Activated naive CD4-positive, alpha-beta T cell treated with anti-CD3 and anti-CD28 coated beads, Interleukin-2, amount 50 U/mL, for 72 hours (primary cell): ENCODE measurements at places on chromosomes 13 and 19. TPM values are rescaled to one million over a fixed set of nuclear protein-coding genes. Genes with fewer than 3 reads are reported as not detected.

- no peak for DNase-seq
These were observed 8.9 kb downstream of the COG3 start for GRCh38 chr13:45473627-45474026.

DNA sequence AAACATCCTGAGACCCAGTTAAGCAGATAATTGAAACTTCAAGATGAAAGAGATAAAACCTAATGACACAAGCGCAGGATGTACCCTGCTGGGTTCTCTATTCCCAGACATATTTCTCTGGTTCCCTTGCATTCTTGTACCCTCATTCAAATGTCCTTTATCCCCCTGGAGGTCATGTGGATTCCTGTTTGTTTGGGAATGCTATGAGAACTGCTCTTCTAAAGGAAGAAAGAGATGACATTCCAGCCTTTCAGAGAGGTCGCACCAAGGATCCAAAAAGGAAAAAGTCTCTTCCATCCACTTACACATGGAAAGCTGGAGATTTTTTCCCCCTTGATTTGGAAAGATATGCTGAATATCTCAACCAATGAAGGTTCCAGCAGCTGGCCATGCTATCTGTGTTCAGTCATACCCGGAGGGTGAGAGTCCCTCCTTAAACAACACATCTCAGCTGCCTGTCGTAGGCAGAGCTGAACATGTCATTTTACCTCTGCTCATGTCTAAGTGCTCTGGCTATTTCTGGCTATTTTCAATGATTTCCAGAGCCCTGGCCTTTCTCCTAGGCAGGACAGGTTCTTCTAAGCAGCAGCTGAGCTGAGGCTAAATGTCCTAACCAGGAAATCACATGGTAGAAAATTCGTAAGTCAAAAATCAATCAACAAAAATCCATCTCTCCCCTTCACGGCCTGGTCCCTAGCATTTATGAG, 52.5 kb downstream of the C13orf42 start:
- DNase-seq, result no peak

DNA sequence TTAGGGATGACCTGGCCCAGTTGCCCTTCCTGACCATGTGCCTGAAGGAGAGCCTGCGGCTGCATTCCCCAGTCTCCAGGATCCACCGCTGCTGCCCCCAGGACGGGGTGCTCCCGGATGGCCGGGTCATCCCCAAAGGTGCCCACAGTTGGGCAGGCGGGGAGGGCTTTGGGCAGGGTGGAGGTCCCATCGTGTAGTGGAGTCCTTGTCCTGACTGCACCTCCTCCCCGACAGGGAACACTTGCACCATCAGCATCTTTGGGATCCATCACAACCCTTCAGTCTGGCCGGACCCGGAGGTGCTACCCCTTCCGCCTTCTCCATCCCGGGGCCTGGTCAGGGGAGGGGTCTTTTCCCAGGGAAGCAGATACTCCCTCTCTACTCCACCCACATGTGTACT, 31.7 kb upstream of the CYP4F8 start:
- no peak for DNase-seq

- DNase-seq, result no peak
These were observed 8.6 kb downstream of the MIR17HG start for GRCh38 chr13:91355826-91356710.

- no peak for DNase-seq
These were observed 1.9 kb upstream of the NKPD1 start for GRCh38 chr19:45162608-45163143.

GRCh38 chr13:19782049-19782726, 557 bp downstream of the PSPC1 start:
- peak; percentile 70 for DNase-seq

DNA sequence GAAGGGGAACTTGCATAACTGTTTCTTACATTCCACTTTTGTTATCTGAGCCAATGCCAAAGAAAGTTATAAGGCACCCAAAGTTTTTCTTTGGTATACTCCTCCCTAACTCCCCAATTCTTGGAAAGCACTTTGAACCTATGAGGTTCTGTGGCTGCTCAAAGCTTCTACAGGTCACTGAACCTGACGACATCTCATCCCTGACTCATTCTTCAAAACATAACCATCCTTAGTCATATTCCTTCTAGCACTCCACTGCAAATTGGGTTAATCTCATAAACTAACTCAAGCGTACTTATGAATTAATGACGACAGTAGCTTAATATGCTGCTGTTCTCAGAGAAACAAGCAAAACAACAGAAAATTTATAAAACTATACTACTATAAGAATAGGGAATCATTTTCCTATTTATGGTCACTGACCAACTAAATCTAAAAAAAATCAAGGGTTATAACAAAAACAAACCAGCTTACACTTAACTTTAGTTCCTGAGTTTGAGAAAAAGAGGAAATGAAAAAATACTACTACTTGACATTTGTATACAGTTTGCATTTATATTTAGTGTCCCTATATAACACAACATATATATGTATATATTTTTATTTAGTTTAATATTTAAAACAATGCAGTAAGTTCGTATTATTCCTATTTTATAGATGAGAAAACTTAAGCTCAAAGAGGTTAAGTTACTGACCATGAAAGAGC, 69.1 kb downstream of the CAB39L start:
- no peak for DNase-seq

DNA sequence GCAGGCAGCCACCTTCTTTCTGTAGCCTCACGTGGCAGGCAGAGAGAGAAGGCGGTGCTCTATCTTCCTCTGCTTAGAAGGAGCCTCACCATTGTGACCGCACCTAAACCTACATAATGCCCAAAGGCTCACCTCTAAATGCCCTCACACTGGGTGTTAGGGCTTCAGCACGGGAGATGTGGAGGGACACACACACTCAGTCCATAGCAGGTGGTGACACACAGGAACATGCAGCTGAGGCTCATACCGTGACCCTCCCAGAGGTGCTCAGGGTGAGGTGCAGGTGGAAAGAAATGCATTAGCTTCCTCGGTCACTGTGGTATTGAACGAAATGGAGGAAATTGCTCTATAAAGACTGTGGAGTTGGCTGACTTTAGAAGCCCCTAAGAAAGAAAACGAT, 37.7 kb upstream of the TUBGCP3 start:
- DNase-seq, result no peak

- DNase-seq, result no peak
These were observed 19.3 kb downstream of the ENOX1 start for GRCh38 chr13:43767341-43767931.

GRCh38 chr19:42528354-42529247, at the start of gene CEACAM1:
TSS of gene CEACAM1 (minus strand) at chr19:42528481. CDS start at chr19:42528374, 107 bp downstream.
- DNase-seq, result peak; percentile 49

GRCh38 chr19:46470376-46470775, 987 bp downstream of the PNMA8A start:
- DNase-seq, result no peak

GRCh38 chr19:5179256-5179655, 161.4 kb downstream of the PTPRS start:
- DNase-seq, result no peak

GRCh38 chr19:31568724-31569123, 219.5 kb upstream of the TSHZ3 start:
- no peak for DNase-seq

DNA sequence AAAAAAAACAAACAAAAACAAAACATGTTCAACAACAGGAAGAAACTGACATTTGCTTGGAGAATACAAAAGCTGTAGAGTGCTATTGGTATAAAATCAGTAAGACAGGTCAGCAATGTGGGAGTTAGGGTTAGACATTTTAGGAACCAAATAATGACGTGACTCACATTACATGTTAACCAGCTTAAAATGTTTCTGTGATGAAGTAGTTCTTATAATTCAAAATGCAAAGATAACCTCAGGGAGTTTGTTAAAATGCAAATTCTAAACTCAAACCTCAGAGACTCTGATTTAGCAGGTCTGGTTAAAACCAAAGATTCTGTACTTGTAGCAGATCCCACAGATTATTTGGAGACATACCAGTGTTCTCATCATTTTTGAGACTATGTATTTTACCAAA, 549.4 kb upstream of the SLITRK1 start:
- no peak for DNase-seq

DNA sequence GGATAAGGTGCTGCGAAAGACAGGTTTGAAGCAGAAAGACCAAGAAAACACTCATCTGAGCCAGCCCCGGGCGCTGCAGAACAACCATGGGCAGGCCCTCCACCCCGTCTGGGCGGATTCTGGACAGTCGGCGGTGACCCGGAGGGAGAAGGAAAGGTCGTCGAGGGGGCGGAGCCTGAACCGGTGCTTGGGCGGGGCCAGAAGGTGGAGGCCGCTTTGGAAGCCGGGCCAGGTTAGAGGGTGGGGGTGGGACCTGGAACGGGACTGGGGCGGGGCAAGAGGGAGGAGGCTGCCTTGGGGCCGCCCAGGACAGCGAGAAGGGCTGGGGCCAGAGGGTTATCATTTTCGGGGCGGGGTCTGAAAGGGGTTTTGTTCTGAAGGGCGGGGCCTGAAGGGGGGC, 5.0 kb upstream of the ZNF765 start:
- DNase-seq, result no peak

DNA sequence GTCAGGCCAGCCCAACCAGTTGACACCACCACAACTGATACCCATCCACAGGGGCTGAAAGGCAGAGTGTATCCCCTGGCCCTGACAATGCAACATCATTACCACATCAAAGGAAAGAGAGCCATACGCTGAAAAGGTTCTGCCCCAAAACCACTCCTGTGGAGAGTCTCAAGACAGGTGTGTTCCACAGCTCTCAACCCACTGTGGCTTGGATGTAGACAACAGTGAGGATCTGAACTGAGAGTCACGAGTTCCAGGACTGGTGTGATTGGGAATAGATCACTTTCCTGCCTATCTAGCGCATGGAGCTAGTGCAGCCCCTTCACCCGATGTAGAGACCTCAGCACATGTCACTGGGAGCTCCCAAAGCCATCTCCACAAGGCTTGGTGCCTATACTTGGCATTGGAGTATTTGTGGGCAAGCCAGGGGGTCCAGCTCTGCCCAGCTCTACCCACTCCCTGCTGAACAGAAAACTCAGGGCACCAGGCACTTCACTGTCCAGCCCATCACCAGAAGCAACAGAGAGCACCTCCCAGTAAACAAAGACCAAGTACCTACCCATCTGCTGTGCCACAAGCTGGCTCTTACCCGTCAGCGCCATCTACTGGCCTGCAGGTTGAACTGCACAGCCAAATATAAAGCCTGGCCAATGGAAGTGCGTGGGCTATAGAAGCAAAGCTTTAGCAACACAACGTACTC, 579.5 kb downstream of the UQCRFS1 start:
- no peak for DNase-seq

DNA sequence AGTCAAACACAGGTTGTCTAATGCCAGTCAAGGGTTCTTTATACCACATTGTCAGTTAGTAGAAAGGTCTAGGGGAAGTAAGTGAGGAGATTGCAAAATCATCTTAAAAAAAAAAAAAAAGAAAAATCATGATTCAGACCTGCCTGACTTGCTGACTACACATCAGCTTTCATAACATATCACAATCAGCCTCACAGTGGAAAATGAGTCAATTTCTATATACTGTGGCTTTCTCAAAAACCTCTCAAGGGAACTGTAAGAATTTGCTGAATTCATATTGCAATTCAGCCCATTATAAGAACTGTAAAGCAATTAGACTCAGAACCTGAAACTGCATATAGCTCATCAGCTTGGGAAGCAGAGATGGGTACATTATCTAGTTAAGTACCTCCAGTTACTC, 75.3 kb upstream of the GPC6 start:
- no peak for DNase-seq

DNA sequence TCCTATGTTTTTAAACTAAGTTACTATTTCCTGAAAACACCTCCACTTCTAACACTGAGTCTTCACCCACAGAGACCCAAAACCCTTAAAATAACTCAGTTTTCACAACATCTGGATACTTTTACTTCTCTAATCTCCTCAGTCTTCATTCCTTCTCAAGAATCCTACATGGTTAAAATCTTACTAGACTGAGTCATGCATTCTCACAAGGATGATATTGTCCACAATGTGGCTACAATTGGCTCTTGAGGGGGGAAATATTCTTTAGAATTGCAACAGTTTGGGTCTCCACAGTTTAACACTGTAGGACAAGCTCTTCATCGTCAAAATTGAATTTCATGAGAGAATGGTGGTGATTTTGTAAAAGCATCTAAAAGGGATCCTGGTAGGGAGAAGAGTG, 397.1 kb downstream of the SLITRK5 start:
- no peak for DNase-seq

GRCh38 chr13:45500492-45501174, 35.9 kb downstream of the COG3 start:
- no peak for DNase-seq

- no peak for DNase-seq
These were observed 187.0 kb downstream of the MYO16 start for GRCh38 chr13:108816375-108816774.

DNA sequence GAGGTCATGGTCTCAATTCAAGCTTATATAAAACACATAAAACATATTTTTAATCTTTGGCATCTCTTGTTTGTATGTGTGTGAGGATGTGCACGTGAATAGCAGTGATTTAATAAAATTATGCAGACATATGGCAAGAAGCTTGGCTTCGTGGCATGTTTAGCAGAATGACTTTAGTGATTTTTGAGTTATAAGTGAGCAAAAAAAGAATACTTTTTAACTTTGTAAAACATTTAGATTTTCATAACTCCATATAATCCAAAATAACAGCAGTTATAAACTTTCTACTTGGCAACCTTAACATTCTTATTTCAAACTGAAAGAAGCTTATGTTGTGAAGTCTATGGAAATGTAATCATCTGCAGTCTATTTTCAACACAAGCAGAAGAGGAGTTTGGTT, 120.6 kb downstream of the SLITRK1 start:
- DNase-seq, result no peak

DNA sequence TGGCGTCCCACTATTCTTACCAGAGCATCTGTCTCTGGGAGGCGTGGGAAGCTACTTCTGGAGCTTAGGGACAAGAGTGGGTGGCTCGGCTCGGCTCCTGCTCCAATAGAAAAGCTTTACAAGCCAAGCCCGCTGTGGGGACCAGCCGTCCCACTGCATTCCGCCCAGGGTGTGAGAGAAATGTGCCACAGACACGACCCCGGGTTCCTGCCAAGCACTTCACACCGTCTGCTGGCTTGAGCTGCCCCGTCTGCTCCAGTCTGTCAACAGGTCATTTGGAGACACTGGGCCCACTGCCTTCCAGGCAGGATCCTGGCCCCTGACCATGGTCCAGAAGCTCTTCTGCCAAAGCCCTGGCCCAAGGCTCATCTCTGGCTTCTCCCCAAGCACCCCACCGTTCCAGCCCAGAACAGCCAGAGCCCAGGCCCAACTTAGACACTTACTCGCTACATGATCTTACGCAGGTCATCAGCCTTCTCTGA, 6.5 kb upstream of the FKRP start:
- DNase-seq, result no peak

- no peak for DNase-seq
These were observed 218.0 kb upstream of the SERP2 start for GRCh38 chr13:44155422-44156293.

GRCh38 chr13:68046903-68047302, 816.8 kb upstream of the PCDH9 start:
- DNase-seq, result no peak

- DNase-seq, result no peak
These were observed 11.2 kb downstream of the ZNF347 start for GRCh38 chr19:53147645-53148044.

Gene ZNF835
- 2.2 TPM for total RNA-seq

Gene MEX3D
- 7.0 TPM for total RNA-seq

Gene KIR2DL3
- 0.27 TPM for total RNA-seq

Gene SPACA4
- not detected for total RNA-seq

Gene GPR108
- 91.8 TPM for total RNA-seq

Gene PPM1N
- 7.4 TPM for total RNA-seq

Gene HRC
- total RNA-seq, result not detected

Gene URAD
- total RNA-seq, result not detected

Gene PRR22
- 7.4 TPM for total RNA-seq

Gene IL27RA
- total RNA-seq, result 59.6 TPM

Gene FXYD1
- 1.4 TPM for total RNA-seq
